ENCODE measurements at places on chromosomes 16 and 17.

DNA sequence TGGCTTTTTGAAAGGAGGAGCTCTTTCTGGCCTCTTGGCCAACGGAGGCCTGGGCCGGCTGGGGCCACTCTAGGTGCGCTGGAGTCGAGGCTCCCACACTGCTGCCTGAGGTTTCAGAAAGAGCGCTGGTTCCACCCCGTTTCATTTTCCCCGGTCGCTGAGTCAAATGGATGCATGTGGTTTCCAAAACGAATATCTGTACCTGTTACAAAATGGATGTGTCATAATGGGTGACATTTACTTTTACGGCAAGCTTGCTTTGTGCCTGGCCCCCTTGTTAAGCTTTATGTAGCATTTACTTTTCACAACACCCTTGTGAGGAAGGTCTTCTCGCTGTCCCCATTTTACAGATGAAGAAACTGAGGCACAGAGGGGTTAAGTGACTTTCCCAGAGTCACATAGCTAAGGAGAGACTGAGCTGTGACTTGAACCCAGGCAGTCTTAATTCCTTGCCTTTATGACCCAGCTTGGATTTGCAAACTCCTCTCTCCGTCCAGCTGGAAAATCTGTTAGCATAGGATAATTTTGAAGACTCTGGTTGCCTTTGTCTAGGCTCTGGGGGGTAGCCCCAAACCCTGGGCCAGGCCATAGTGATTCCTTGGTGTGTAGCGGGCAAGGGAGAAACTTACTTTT, 10.6 kb downstream of the KSR1 start:
- DNase-seq: no peak

GRCh38 chr17:37133136-37133535, 184.4 kb downstream of the AATF start:
- no peak for DNase-seq

DNA sequence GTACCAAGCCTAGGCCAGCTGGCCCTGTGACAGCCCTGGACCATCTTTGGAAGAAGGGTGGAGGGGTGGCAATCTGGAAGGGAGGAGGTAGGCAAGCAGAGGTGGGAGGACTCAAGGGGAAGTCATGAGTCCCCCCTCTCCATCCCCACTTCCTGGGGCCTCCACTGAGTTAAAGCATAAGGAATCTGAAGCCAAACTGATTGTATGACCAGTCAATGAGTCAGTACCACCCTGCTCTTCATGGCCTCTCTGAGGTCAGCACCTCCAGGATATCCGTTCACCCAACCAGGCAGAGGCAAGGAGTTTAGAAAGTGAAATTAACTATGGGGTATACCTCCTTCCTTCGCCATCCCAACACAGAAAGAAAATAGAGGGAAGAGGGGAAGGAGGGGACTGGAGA, 272.7 kb downstream of the SOX9 start:
- no peak for DNase-seq

- DNase-seq: no peak
These were observed 7.4 kb downstream of the GLIS2 start for GRCh38 chr16:4323071-4323844.

GRCh38 chr16:66468321-66468965, 41.3 kb downstream of the BEAN1 start:
- no peak for DNase-seq

GRCh38 chr17:72515291-72516065, 394.7 kb downstream of the SOX9 start:
- no peak for DNase-seq

GRCh38 chr16:71472051-71472450, 10.0 kb upstream of the ZNF23 start:
- DNase-seq: no peak

Measured in esophagus squamous epithelium (tissue), 5 donors.